Stimulated activated CD8-positive, alpha-beta memory T cell treated with anti-CD3 and anti-CD28 coated beads, Interleukin-2, amount 100 ng/mL, for 1 hour (primary cell): ENCODE measurements at places on chromosomes 3 and 15.

GRCh38 chr3:135310317-135310716 is 515.3 kb downstream of the EPHB1 start:
- DNase-seq: no peak

DNA sequence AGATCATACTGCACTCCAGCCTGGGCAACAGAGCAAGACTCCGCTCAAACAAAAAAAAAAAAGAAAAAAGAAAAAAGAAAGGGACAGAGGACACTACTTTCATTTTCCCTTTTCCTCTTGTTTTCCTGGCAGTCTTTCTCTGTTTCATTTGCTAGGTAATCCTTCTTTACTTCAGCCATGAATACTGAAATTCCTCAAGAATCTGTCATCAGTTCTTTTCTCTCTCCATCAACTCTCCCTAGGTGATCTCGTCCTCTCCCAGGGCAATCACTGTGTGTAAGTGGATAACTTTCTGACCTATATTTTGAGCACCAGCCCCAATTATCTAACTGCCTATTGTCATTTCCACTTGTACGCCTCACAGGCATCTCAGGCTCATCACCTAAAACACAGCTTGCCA is 51.5 kb downstream of the TTC23 start:
- no peak for DNase-seq

GRCh38 chr3:188055388-188055787 is 98.6 kb upstream of the LPP start:
- no peak for DNase-seq

DNA sequence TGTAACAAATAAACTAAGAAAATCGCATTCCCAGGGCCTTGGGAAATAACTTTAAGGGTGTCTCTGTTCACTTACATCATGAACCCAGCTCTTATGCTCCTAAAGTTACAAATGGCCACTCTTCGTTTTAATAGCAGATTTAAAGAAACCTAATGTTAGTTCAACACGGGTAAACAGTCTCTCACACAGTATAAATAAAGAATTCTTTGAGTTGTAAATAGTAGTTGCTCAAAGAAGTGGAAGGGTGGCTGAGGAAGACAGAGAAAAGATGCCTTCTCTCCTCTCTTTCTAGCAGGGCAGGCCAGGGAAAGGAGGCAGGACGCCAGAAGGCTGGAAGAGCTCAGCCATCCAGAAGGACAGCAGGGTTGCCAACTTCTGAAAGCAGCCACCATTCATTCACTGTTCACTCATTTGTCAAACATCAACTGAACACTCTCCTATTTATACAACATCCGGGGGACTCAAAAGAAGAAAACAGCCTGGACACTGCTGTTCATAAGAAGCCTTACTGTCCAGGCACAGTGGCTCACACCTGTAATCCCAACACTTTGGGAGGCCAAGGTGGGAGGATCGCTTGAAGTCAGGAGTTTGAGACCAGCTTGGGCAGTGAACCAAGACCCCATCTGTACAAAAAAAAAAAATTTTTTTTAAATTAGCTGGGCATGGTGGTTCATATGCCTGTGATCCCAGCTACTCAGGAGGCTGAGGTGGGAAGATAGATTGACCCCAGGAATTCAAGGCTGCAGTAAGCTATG is 47.3 kb downstream of the WWTR1 start:
- no peak for DNase-seq

- DNase-seq: no peak
Observed at GRCh38 chr3:141594357-141594756, 107.5 kb downstream of the RASA2 start.

DNA sequence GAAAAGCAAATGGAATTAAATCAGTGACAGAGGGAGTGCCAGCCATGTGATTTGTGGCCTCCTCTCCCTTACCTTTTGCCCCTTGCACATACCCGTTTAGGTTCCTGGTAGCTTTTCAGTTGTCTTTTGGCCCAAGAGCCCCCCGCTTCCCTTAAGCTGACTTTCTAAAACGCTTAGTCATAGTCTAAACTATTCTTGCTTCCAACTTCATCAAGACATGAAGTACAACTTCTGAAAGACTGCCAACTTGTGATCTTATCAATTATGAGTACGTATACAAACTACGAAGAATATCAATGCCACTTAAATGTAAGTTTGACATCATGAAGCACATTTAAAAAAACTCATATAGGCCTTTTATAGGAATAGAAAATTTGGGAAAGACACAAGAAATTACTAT is 61.9 kb downstream of the EIF3J start:
- DNase-seq: no peak

- no peak for DNase-seq
Observed at GRCh38 chr3:122055215-122055614, at the start of gene CD86. TSS of gene CD86 (plus strand) at chr3:122055362. CDS start at chr3:122055490, 128 bp downstream.
